ENCODE measurements at places on chromosomes 2 and 18. TPM values are rescaled to one million over a fixed set of nuclear protein-coding genes. Genes with fewer than 3 reads are reported as not detected.

GRCh38 chr18:61475931-61476330 is 142.7 kb downstream of the CDH20 start:
- DNase-seq = no peak

- DNase-seq = no peak
These were observed 164.0 kb downstream of the MYO3B start for GRCh38 chr2:170341684-170342623.

GRCh38 chr2:101160454-101160853 is 9.3 kb upstream of the TBC1D8 start:
- DNase-seq = no peak

- no peak for DNase-seq
These were observed 95.8 kb downstream of the KYNU start for GRCh38 chr2:142973160-142973821.

DNA sequence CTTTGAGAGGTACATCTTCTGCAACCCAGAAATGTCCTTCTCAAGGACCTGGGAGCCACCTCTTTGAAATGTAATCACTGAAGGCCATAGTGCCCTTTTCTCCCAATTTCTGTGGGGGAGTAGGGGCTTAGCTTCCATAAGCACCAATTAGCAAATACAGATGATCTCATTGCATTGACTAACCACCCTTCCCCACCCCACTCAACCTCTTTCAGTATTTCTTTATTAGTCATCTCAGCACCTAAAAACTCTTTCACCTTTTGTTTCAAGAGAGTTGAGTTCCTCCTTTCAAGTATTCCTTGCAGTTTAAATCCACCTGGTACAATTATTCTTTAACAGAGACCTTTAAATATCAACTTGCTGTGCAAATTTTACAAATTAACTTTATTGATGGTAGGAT is 1011.8 kb upstream of the CDH2 start:
- no peak for DNase-seq

DNA sequence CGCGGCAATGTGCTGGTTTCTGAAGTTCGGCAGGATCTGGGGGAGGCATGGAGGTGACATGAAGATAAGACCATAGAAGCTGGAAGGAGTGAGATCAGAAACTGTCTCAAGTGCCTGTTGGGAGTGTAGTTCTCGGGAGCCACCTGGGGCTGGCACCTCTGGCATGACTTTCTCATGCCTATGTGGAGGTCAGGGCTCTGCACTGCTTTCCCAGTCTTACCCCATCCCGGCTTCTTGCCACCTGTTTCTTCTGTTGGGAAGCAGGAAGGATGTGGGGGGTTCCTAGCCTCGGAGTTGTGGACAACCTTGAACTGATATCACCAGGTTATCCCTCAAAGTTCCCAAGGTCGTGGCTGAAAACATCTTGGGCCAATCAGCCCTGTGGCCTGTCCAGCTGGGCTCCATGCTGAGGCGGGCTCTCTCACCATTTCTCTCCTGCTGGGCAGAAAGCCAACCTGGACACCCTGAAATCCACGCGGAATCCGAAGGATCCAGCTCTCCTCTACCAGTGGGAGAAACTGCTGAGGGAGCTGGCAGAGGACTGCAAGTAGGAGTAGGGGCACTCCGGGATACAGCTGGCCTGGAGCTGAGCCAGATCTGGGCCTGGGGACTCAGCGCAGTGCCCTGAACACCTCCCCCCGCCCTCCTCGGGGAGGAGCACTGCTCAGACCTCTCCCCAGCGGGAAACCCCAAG is 42.5 kb downstream of the FER1L5 start:
- no peak for DNase-seq

- DNase-seq = no peak
These were observed 32.7 kb downstream of the SPIRE1 start for GRCh38 chr18:12625241-12625640.

DNA sequence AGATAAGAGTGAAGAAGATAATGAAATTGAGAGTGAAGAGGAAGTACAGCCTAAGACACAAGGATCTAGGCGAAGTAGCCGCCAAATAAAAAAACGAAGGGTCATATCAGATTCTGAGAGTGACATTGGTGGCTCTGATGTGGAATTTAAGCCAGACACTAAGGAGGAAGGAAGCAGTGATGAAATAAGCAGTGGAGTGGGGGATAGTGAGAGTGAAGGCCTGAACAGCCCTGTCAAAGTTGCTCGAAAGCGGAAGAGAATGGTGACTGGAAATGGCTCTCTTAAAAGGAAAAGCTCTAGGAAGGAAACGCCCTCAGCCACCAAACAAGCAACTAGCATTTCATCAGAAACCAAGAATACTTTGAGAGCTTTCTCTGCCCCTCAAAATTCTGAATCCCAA is 15.7 kb downstream of the MSH6 start:
- DNase-seq = no peak

- no peak for DNase-seq
These were observed 850.6 kb downstream of the CNTNAP5 start for GRCh38 chr2:124875627-124876244.

GATA6 gene
- total RNA-seq = 31.2 TPM

PCARE gene
- not detected for total RNA-seq

APLF gene
- 6.0 TPM for total RNA-seq
